ENCODE measurements at places on chromosomes 6 and 20. TPM values are rescaled to one million over a fixed set of nuclear protein-coding genes. Genes with fewer than 3 reads are reported as not detected.

The HLA-DQA1 gene
- total RNA-seq = 13.3 TPM

The AVP gene
- not detected for total RNA-seq

The MYBL2 gene
- 95.1 TPM for total RNA-seq

The PRL gene
- total RNA-seq = not detected

The TOMM34 gene
- 53.0 TPM for total RNA-seq

DNA sequence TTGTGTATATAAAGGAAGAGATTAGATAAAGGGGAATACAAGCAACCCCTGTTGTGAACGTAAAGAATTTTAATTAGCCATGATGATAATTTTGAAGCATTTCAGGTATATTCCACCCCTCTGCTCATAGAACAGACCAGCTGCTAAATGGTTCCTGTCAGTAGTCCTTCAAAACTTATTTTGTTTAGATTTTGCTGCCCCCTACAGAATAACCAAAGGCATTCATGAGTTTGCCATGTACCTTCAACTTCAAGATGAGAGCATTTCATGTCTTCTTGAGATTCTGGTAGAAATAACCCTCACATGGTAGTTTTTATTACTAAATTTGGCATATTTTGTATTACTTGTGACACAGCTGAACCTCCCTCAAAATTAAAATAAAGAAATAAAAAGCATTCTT is 1586.7 kb downstream of the HACE1 start:
- H3K36me3 ChIP-seq = no peaks in the 10 kb centered on the region
- H3K4me3 ChIP-seq = no peak overlapping the region
- H3K4me1 ChIP-seq = no peaks in the 10 kb centered on the region
- no peak overlapping the region for H3K27ac ChIP-seq
- no peak for DNase-seq
- H3K27me3 ChIP-seq = no peaks in the 10 kb centered on the region

- H3K27ac ChIP-seq = no peak overlapping the region
- no peak for DNase-seq
- H3K27me3 ChIP-seq = peaks cover 3% of the 10 kb centered on the region
- no peaks in the 10 kb centered on the region for H3K4me1 ChIP-seq
- H3K4me3 ChIP-seq = no peak overlapping the region
Observed at GRCh38 chr6:126447367-126447766, 107.5 kb downstream of the CENPW start.

DNA sequence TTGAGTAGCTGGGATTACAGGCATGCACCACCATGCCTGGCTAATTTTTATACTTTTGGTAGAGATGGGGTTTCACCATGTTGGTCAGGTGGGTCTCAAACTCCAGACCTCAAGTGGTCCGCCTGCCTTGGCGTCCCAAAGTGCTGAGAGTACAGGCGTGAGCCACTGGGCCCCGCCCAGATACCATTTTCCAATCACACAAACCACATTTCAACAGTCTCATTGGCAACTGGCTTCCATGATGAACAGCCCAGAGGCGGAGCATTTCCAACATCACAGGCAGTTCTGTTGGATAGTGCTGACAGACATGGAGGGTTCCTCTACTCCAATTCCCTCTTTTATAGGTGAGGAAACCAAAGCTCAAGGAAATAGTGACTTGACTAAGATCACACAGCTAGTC is 43.9 kb upstream of the PLCB4 start:
- DNase-seq = no peak
- no peaks in the 10 kb centered on the region for H3K27me3 ChIP-seq
- no peak overlapping the region for H3K4me3 ChIP-seq
- no peak overlapping the region for H3K27ac ChIP-seq
- no peaks in the 10 kb centered on the region for H3K4me1 ChIP-seq

- no peaks in the 10 kb centered on the region for H3K27me3 ChIP-seq
- no peak overlapping the region for H3K27ac ChIP-seq
- peaks cover 15% of the 10 kb centered on the region for H3K36me3 ChIP-seq
- no peak for DNase-seq
- H3K4me1 ChIP-seq = peaks cover under 1% of the 10 kb centered on the region
Observed at GRCh38 chr20:62400021-62400420, 7.1 kb downstream of the CABLES2 start.

DNA sequence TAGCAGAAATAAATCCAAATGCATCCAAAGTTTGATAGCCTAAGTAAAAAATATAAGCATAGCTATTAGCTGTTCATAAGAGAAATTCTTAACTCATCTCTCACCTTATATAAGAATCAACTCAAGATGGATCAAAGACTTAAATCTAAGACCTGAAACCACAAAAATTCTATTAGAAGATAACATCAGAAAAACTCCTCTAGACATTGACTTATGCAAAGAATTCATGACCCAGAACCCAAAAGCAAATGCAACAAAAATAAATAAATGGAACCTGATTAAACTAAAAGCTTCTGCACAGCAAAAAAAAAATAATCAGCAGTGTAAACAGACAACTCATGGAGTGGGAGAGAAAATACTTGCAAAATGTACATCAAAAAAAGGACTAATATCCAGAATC is 184.3 kb downstream of the TFAP2A start:
- H3K4me1 ChIP-seq = no peaks in the 10 kb centered on the region
- H3K27ac ChIP-seq = no peak overlapping the region
- DNase-seq = no peak
- no peaks in the 10 kb centered on the region for H3K27me3 ChIP-seq

DNA sequence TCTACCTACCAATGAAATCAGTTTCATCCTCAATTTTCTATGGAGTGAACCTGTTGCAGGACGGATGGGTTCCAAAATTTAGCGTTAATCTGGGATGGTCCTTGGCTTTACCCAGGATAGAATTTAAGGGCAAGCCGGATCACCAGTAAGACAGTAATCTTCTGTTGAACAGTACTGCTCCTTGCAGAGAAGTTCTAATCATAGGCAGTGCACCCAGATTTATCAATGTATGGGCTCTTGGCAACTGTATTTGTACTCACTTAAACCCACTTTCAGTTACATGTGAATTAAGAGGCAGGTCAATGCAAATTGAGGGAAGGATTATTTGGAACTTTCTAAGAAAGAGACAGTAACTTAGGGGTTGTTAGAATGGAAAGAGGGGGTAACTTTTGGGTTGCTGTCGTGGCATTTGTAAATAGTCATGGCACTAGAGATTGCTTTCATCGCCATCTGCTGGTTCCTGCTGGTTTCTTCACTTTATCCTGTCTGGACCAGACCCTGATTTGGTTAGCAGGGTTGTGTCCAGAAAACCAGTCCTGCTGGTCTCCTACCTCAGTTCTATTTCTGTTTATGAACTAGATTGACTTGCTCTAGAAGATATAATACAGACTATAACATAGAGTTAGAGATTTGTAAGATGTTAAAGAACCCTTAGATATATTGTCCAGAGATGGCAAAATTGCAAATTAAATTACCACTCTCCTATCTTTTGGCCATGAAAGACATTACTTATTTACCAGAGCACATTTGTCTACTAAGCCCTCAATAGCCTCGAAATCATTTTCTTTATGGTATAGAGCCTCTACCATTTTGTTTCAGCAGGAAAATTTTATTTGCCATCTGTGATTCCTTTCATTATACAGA is 646.3 kb downstream of the UTRN start:
- no peak overlapping the region for H3K27ac ChIP-seq
- no peak overlapping the region for H3K4me3 ChIP-seq
- H3K27me3 ChIP-seq = peaks cover 16% of the 10 kb centered on the region
- H3K36me3 ChIP-seq = no peaks in the 10 kb centered on the region

GRCh38 chr20:49635866-49636265 is 67.9 kb upstream of the PTGIS start:
- no peak for DNase-seq
- H3K36me3 ChIP-seq = peaks cover 47% of the 10 kb centered on the region
- H3K4me1 ChIP-seq = peaks cover 9% of the 10 kb centered on the region
- H3K4me3 ChIP-seq = no peak overlapping the region
- H3K27ac ChIP-seq = no peak overlapping the region
- H3K27me3 ChIP-seq = no peaks in the 10 kb centered on the region

- no peak overlapping the region for H3K4me3 ChIP-seq
- H3K27me3 ChIP-seq = peaks cover 33% of the 10 kb centered on the region
- no peak overlapping the region for H3K27ac ChIP-seq
- peaks cover 9% of the 10 kb centered on the region for H3K4me1 ChIP-seq
Observed at GRCh38 chr6:93423542-93423941, 4.2 kb upstream of the EPHA7 start.

- peaks cover 60% of the 10 kb centered on the region for H3K4me1 ChIP-seq
- H3K36me3 ChIP-seq = peaks cover 25% of the 10 kb centered on the region
- no peak for DNase-seq
- H3K27me3 ChIP-seq = no peaks in the 10 kb centered on the region
- H3K27ac ChIP-seq = peak overlapping the region; percentile 25
- peak overlapping the region; percentile 99 for H3K4me3 ChIP-seq
Observed at GRCh38 chr6:87697581-87698546, 4.2 kb downstream of the AKIRIN2 start.

DNA sequence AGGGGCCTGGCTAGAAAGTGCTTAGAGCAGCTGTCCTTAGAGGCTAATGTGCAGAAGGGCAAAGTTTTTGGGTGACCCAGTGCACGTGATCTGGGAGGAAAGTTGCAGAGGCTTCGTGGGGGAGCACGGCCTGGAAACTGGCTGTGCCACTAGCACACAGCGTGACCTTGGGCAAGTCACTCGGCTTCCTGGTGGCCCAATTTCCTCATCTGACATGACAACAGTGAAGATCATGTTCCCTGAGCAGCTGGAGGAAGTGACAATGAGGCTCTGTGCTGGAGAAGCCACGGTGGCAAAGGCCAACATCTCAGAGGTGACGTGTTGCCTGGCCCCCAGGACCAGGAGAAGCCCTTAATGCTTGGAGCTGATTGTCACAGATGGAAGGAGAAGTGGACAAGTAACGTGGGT is 99.5 kb downstream of the FOXC1 start:
- H3K4me3 ChIP-seq = no peak overlapping the region
- no peaks in the 10 kb centered on the region for H3K4me1 ChIP-seq
- H3K27me3 ChIP-seq = no peaks in the 10 kb centered on the region
- DNase-seq = no peak
- H3K27ac ChIP-seq = no peak overlapping the region
- no peaks in the 10 kb centered on the region for H3K36me3 ChIP-seq
